ENCODE measurements at places on chromosomes 1 and 21.

DNA sequence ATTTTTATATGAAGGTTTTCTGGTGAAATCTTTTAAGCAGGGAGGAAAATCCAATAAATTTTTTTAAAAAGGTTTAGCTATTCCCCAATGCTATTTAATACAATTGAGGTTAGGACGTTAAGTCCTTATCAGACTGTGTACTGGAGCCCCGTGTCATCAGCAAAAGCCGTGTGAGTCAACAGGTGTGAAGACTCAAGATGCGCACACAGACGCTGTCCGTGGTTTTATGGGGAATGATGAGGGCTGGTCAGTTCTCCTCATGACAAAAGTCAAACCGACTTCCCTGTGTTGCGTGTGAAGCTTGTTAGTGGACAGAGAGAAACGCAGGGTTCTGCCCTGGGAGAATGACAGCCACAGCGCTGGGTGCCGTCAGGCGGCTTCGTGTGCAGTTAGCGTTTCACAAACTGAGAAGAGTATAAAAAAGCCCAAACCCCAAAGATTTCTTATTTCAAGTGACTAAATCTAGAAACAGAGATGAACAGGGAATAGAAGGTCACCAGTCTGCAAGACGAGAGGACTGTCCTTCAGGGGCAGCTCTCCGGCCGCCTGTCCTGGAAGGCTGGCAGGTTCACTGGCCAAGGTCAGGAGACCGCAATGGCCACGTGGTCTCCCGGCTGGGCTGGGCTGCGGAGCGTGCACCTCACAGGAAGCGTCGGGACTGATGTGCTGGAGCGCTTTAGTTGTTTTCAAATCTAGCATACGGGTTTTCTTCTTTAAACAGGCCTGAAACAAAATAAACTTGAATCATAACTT, 22.4 kb downstream of the PTTG1IP start:
- DNase-seq = no peak

DNA sequence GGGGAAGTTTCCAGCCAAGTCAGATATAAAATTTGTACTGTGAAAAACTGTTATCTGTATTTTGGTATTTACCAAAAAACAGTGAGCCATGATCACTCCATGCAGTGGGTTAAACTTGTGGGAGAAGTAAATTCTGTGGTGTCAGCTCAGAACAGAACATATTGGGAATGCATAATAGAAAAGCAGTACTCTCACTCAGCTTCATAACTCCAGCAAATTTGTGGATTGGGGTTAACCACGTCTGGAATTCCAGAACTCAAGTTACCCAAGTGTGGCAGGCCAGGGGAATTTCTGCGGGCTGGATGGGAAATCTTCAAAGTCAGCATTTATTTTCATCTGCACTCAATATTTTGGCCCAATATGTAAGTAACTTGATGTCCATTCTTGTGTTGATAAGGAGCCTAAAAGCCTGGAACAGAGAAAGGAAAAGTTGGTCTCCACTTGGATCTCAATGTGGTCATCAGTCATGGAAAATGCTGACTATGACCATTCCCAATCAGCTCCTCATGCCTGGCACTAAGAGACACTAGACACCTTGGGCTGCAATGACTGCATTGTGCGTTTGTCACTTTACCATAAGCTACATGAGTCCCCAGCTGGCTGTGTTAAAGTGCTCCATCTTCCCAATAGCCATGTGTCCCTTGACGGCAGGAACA, 39.1 kb upstream of the ENAH start:
- DNase-seq = peak; percentile 60

DNA sequence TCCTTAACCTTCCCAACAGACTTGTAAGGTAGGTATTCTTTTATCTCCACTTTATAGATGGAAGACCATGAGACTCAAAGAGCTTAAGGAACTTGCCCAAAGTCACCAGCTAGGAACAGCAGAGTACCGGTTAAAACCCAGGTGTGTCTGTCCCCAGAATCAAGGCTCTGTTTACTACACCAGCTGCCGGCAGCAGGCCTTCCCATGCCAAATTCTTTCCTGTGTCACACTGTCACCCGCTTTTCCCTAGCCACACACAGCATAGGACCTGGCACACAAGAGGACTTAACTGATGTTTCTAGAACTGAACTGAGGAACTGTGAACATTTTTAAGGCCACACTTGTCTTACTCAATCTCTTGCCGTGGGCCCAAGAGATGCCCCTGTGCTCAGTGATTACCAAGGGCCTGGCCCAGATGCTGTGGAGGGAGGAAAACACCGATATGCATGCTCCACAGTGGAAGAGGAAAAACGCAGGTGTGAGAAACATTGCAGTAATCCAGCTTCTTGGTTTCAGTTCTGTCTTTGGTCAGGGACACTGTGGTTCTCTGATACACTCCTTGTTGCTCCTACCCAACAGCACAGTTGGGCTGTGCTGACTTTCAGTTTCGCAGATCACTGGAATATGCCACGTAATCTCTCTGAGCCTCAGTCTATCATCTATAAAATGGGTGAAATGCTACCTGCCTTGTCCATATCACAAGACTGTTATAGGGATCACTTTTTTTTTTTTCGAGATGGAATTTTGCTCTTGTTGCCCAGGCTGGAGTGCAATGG, 13.9 kb upstream of the LY9 start:
- DNase-seq = no peak

GRCh38 chr1:185438936-185439335, 121.9 kb upstream of the IVNS1ABP start:
- no peak for DNase-seq

GRCh38 chr21:42026082-42026435, 15.9 kb upstream of the ZBTB21 start:
- DNase-seq = no peak

GRCh38 chr1:109185990-109186732, 27.6 kb upstream of the SARS1 start:
- DNase-seq = no peak

- DNase-seq = no peak
These were observed 5.6 kb upstream of the SAMSN1 start for GRCh38 chr21:14551741-14552140.

DNA sequence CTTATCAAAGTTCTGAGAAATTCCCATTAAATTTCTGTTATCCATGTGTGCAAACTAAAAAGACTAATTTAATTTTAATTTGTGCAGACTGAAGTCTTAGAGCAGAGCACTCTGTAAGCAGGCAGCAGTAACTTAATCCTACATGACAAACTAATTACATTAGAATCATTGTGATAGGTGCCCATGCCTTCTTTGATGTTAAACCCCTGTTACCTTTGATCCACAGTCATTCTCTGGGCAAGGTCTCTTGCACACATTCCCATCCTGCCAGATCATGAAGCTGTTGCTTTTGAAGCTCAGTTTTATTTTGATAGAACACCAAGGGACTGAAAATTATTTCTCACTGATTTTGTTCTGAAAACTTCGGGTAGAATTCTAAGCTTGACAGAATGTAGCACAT, 77.2 kb downstream of the BCAR3 start:
- DNase-seq = no peak

GRCh38 chr1:112513112-112513870, 4.5 kb downstream of the WNT2B start:
- DNase-seq = no peak

GRCh38 chr1:57839067-57839466, 415.2 kb upstream of the DAB1 start:
- no peak for DNase-seq

DNA sequence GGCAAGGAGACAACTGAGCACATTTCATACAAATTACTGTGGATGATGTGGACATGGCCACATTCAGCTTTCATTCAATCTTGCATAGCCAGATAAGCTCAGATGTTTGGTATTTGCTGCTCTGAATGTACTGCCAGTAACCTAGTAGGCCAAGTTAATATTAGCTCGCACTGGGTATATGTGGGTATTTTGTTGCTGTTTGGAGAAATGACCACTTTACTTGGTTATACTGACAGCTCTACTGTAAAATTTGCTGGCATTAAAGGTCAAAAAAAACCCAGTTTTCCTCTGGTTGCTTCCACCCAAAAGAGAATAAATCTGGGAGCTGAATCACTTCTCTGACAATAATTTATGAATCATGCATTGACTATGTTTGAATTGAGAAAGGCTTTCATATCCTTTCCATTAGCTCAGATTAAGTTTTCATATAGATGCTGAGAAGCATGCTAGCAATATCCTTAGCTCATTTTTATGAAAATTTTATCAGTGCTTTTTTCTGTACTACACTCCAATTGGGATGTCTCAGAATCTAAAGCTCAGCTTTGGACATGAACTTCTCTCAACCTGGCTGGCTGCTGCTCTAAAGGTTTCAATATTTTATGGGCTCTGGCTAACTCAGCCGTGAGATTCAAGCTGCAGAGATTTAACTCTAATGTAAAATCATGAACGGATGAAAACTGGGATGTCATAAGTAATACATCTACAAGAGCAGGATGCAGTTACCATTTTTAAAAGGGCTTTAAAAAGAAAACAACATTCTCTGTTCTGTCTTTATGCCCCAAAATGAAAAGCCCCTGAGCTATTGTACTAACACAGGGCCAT, 330.0 kb downstream of the BARHL2 start:
- peak; percentile 21 for DNase-seq

GRCh38 chr1:233816348-233816747, 88.1 kb upstream of the SLC35F3 start:
- no peak for DNase-seq

DNA sequence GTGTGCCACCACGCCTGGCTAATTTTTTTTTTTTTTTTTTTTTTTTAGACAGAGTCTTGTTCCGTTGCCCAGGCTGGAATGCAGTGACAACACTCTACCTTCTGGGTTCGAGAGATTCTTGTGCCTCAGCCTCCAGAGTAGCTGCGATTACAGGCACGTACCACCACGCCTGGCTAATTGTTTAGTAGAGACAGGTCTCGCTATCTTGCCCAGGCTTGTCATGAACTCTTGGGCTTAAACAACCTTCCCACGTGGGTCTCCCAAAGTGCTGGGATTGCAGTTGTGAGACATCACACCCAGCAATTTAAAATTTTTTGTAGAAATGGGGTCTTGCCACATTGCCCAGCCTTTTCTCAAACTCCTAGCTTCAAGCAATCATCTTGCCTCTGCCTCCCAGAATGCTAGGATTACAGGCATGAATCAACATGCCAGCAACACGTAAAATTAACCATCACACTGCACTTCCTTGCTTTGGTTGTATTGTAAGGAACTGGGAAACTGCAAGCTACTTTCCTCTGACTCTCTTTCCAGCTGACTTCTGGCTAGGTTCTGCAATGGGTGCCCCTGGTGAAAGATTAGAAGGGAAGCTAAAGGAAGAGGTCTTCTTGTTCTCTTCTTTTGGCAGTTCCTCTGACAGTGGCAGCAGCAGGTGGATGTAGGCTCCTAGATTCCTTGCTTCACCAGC, 13.9 kb upstream of the IL6R start:
- no peak for DNase-seq

DNA sequence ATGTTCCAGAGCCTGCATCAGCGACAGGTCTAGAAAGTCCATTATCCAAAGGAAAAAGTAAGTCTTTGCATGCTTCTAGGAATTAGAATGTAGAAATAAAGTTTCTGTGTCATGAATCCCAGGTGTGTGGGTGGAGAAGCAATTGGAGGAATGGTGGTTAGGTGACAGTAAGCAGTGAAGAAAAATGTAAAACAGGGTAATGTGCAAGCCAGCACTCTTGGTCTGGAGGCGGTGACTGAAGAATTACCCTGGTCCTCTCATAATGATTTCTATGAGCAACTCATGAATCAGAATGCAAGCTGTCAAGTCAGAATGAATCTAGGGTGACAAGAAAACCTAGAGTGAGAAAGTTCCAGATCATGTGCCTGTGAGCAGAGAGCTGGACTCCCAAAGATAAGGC, 33.6 kb downstream of the PLPPR4 start:
- DNase-seq = no peak

- no peak for DNase-seq
These were observed 532.7 kb upstream of the OLFM3 start for GRCh38 chr1:102529446-102529845.

- peak; percentile 59 for DNase-seq
These were observed 2.5 kb upstream of the MYBPH start for GRCh38 chr1:203178083-203178482.

- DNase-seq = no peak
These were observed 220.6 kb downstream of the CHRM3 start for GRCh38 chr1:239606850-239607400.

GRCh38 chr1:20210736-20211460, 24.6 kb upstream of the PLA2G2C start:
- no peak for DNase-seq

- DNase-seq = no peak
These were observed 9.6 kb downstream of the VPS26C start for GRCh38 chr21:37257511-37257966.
